ENCODE measurements at places on chromosomes 5 and 9.
A peak's percentile ranks its signal among the peaks of the same experiment; 100 is the strongest.

GRCh38 chr9:88711719-88712118 is 176.7 kb downstream of the NXNL2 start:
- no peak for DNase-seq

DNA sequence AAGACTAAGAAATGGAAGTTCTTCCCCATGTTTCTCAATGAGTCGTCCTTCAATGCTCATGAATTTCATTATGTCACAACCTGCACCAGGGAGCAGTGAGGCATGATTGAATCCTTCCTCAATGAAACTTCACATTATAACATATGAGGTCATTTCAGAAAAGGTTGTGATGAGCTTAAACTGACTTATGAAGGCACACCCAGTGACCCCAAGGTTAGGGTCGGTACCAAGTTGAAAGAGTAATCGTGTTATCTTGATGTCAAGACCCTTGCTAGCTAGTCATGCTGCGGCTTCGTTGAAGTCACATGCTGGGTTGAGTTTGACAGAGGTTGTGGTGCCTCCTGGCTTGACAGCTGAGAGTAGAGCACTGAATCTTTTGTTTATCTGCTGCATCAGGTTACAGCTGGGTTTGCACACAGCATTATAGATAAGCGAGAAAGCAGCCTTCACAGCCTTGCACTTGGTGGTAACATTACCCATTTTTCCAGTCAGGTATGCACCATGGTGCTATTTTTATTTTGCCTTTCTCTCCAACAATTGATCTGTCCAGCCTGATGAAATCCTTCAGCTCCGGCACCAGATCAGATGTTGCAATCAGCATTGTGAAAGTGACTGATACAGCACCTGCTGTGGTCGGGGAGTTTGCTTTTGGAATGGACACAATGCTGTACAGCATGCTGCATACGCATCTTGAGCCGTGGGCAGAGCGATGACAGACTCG is 133.2 kb downstream of the ERCC6L2 start:
- DNase-seq, result peak; percentile 25

- no peak for DNase-seq
These were observed 498.2 kb downstream of the CDH12 start for GRCh38 chr5:22354956-22355355.

DNA sequence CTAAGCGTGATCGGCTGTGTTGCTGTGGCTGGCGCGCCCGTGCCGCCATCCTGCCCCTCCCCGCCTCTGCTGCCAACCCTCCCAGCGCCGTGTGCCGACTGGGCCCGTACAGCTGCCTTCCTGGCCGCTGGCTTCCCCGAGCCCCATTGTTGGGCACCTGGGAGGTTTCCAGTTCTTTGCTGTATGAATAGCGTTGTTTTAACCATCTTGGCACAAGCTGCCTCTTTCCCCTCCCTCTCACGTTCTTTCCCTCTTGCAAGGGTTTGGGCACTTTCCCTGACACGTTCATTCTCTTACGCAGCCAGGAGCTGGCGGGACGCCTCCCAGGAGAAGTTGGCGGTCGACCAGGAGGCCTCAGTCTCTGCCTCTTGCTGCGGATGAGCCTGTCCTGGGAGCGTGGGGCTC is 43.1 kb upstream of the RXRA start:
- no peak for DNase-seq

- peak; percentile 29 for DNase-seq
These were observed at the start of gene GGTA1 for GRCh38 chr9:121499427-121500164. GGTA1 (minus strand) TSS chr9:121499844; CDS start chr9:121467922, 31,922 bp downstream.

DNA sequence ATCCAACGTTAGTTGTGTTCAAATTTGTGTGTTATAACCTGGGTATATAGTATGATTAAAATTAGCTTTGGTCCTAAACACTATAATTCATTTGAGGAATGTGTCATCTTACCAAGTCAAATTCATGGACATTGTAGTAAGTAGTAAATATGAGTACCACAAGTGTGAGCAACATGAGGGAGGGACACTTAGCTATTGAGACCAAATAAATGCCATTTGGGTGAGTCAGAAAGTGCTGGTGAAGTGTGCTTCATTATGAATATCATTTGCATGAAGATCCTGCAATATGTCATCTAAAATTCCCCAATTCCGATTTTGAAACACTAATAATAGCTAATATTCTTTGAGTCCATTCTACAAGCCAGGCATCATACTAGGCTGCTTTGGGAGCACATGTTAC is 336.7 kb upstream of the KIF2A start:
- no peak for DNase-seq

GRCh38 chr5:5183189-5183699 is 43.1 kb downstream of the ADAMTS16 start:
- DNase-seq, result no peak

- DNase-seq, result no peak
These were observed 46.0 kb downstream of the C7 start for GRCh38 chr5:40955313-40955712.

- no peak for DNase-seq
These were observed 40.1 kb upstream of the RNF180 start for GRCh38 chr5:64125521-64125920.

GRCh38 chr5:95401626-95402025 is 10.5 kb downstream of the FAM81B start:
- DNase-seq, result no peak

DNA sequence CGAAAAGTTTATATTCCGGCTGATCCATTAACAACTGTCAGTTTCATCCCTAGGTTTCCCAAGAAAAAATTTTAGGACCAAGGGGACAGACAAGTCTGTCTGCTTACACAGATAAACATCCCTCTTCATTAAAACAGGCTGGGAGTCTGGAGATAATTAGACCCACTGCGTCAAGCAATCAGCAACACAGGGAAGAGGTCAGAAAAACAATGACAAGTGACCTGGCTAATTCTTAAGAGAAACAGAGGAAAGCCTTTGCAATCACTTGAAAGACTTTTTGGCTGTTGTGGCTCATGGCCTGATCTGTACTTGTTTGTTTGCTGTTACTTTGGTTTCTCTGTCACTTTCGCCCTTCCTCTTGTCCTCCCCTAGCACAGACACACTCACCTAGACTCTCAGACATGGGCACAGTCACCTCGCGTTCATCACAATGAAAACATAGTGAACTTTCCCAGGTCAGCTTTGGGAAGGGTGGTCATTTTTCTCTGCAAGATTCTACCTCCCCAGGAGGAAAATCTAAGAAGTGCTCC is 2.9 kb upstream of the CCDC192 start:
- DNase-seq, result no peak

- DNase-seq, result no peak
These were observed 198.8 kb downstream of the BNC2 start for GRCh38 chr9:16671591-16672137.

DNA sequence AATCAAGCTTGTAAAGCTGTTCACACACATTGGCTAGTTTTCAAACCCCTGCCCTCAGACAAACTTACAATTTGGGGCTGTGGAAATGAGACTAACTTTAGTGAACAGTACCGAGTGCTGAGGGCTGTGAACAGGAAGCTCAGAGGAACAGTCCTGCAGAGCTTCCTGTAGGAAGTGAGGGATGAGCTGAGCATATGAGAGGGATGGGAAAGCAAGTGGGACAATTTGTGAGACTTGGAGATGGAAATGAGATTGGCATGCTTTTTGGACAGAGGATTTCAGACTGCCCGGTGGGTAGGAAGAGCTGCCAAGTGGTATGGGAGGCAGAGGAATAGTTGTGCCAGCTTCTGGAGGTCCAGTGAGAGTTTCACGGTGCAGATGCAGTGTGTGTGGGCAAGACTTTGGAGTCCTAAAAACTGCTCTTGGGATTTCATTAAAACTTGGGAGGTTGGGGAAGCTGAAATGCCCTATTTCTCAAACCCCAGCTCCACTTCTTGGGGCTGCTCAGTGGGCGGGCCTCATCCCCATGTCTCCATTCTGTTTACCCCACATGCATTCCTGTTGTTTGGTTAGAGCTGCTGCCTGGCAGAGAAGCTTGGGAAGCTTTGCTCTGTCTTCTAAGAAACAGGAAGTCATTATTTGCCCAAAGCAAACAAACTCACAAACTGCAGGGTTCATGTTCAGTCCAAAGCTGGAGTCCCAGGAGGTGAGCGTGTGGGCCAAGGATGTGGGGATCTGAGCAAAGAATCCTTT is 267.5 kb downstream of the ZSWIM6 start:
- DNase-seq, result no peak

DNA sequence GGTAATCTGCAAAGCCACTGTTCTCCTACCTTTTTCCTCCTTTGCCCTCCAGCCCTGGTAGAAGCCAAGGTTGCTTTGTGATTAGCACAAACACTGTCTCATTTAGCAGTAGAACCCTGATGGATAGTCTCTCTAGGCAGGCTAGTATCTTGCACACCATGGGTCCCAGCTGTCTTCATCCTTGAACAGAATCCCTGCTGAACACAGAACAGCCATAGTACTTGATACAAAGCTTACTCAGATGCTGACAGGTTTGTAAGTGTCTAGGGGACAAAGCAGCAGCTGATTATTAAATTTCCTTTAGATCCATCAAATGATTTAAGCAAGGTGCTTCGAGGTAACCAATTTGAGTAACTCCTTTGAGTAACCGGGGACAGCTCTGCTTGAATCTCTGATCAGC is 163.7 kb upstream of the PPP1R2B start:
- DNase-seq, result no peak

- DNase-seq, result peak; percentile 22
These were observed 90.1 kb upstream of the DMRT1 start for GRCh38 chr9:751137-752051.

GRCh38 chr9:117535434-117535833 is 120.6 kb upstream of the ASTN2 start:
- DNase-seq, result no peak

DNA sequence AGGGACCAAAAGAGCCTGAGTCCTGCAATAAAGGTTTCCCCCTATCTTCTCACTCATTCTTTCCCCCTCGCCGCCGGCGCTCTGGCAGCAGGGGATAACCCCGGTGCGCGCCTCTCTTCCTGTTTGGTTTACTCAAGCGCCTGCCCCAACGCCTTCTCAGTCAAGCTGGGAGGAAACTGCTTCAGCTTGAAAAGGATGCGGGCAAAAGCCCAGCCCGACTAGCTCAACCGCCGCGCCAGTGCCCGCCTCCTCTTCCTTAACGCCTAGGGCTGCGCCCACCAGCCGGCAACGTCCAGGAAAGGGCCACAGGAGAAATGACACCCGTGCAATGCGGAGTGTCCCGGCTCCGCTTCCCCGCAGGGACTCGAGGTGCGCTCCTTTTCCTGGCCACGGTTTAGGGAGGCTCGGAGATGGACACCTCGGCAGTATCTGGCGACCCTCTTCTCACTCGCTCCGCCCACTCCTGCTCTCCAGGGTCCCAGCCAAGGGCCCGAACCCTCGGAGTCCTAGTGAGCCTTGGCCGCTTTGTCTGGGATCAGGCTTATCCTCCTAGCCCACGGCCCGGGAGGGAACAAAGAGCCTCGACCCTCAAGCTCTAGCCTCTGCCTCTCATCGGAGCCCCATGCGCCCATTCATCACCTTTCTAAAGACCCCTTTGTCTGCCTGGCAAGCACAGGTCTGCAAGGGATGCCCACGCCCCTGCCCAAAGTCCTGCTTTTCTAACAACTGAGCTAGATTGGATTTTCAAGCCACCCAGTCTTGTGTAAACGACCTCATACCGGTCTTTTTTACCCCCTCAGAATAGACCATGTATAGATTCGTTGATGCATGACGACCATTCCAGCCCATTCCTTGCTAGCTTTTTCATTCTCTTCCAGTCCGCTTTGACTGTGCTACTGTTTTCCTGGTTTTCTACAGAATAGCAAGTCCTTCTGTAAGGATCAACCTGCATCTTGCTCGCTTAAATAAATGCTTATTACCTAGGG is 2.0 kb downstream of the ST8SIA4 start:
- peak; percentile 94 for DNase-seq

- no peak for DNase-seq
These were observed 46.5 kb downstream of the NKD2 start for GRCh38 chr5:1054799-1055775.

DNA sequence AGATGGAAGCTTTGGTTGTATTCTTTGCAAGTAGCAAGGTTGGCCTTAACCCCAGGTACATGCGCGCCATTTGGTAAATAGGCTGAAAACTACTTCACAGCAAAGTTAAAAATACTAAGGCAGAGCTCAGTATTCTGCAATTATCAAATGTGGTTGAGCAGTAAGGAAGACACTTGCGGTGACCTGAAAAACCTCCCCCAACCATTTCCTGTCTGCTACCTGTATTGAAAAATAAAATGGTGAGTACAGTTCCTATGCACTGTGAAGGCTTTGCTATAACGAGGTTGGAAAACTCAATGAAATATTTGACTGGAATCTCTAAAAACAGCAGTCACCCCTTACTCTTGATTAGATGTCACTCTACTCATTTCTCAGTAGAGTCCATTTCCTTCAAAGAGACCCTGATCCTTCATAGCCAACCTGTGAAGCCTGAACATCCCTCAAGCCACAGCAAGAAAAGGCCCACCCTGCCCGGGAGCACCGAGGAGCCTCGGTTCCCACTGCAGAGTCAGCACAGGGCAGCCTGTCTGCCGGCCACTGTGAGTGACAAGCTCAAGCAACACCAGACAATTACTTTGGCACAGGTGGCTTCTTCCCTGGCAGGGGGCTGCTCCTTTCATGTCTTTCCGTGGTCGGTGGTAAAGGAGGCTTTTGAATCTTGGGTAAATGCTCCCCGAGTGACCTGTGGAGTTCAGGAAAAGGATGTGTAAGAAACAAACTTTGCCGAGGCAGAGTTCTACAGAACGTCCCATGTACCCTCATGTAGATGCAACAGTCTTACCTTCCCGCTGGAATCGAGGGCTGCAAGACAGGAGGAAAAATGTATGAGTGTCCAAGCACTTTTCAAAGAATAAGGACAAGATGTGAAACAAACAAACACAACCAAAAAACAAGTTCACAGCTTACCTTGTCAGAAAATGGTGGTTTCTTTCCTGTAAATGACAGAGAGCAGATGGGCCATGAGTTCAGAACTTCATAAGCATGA is 29.6 kb downstream of the C5orf58 start:
- DNase-seq, result no peak

- DNase-seq, result no peak
These were observed 525 bp upstream of the DAPK1 start for GRCh38 chr9:87497080-87497603.

GRCh38 chr9:24901319-24901718 is 355.6 kb upstream of the IZUMO3 start:
- no peak for DNase-seq

- no peak for DNase-seq
These were observed 31.7 kb downstream of the NRG2 start for GRCh38 chr5:140011297-140011802.

GRCh38 chr9:91193087-91193657 is 168.5 kb downstream of the AUH start:
- peak; percentile 89 for DNase-seq

GRCh38 chr5:143182106-143182505 is 221.4 kb downstream of the NR3C1 start:
- no peak for DNase-seq

DNA sequence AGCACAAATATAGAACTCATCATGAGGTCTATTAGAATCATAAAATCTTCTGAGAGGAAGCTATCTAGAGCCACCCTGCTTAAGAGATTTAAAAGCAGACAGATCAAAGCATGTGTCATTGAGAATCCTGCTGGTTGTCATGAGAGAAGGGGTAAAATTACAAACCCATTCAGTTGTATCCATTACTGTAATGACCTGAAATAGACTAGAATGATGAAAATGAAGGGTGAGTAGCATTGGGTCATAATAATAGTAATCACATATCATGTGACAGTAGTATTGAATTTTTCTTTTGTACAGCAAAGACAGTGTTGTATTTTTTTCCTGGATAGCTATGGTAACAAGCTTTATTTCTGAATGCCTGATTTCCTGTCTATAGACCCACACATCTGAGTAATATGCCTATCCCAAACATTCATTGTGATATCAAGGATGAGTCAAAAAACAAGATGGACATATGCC is 149.0 kb downstream of the PDE4D start:
- no peak for DNase-seq

- no peak for DNase-seq
These were observed 115.3 kb upstream of the MSX2 start for GRCh38 chr5:174609116-174609515.
